Kidney epithelial cell (primary cell): ENCODE measurements at places on chromosomes 1 and 21. TPM values are rescaled to one million over a fixed set of nuclear protein-coding genes. Genes with fewer than 3 reads are reported as not detected.

SLAMF7 gene
- total RNA-seq, result 0.08 and 0.21 TPM in 2 replicates

DNA sequence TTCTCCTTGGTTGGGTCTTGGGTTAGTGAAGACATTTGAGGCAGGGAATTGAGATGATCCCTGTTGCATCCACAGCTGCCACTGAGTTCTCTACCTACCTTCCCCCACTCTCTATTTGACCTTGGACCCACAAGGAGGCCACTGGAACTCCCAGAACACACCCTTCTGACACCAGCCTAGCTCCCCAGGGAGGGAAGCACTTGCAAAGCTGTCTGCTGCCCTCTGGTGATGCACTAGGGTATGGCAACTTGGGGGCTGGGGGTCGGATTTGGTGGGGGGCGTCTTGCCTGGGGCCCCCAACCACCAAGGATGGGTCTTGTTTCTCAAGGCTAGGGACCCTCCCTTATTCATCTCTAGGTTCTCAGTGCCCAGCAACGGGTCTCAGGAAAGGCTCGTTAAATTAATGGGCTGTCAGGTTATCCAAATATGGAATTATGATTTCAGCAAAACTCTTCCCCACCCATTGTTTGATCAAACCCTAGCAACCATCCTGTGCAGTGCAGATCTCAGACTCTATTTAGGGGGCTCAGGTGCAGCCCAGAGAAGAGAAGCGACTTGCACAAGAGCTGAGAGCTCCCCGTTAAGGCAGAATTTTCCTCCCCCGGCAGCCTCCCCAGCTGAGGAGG, 177.8 kb upstream of the KLHDC7A start:
- no peak for DNase-seq

IRF2BP2 gene
- 85.5 and 88.5 TPM in 2 replicates for total RNA-seq

DNA sequence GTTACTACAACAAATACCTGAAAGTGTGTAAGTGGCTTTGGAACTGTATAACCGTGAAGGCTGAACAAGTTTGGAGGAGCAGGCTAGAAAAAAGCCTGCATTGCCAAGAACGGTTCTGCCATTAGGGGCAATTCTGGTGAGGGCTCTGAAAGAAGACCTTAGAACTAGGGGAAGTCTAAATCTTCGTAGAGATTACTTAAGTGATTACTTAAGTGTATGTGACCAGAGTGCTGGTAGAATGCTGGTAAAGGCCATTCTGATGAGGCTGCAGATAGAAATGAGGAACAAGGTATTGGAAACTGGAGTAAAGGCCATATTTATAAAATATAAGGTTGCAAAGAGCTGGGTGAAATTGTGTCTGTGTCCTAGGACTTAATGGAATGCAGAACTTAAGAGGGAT, 158.0 kb downstream of the CLIC6 start:
- DNase-seq, result no peak

TRIM63 gene
- 0.14 TPM in 1 of 2 replicates, not detected in the other for total RNA-seq

- no peak for DNase-seq
Observed at GRCh38 chr1:180785291-180785690, 127.4 kb upstream of the KIAA1614 start.

DNA sequence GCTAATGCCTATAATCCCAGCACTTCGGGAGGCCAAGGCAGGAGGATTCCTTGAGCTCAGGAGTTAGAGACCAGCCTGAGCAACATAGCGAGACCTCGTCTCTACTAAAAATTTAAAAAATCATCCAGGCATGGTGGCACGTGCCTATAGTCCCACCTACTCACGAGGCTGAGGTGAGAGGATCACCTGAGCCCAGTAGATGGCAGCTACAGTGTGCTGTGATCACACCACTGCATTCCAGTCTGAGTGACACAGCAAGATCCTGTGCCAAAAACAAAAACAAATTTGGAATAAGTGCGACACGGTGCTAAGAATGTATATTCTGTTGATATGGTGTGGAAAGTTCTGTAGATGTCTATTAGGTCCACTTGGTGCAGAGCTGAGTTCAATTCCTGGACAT, 15.1 kb downstream of the USP33 start:
- no peak for DNase-seq

ADGRB2 gene
- 1.5 and 2.6 TPM in 2 replicates for total RNA-seq

DNA sequence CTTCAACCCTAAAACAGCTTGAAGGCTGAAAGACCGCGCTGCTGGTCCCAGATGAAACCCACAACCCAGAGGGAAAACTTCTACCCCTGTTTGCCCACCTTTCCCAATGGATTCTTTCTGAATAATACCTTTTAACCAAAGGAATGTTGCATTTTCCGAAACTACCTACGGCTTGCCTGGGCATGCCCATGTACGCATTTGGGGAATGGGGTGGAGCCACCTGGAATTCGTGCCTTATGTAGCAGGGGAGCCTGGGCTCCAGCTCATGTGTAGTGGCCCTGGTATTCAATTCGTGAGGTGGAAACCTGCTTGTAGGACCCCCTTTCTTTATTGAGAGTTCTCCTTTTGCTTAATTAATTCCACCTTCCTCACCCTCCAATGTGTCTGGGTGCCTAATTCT, 256.6 kb upstream of the RGS18 start:
- no peak for DNase-seq

- no peak for DNase-seq
Observed at GRCh38 chr1:170863621-170864020, 71.7 kb upstream of the MROH9 start.

DNA sequence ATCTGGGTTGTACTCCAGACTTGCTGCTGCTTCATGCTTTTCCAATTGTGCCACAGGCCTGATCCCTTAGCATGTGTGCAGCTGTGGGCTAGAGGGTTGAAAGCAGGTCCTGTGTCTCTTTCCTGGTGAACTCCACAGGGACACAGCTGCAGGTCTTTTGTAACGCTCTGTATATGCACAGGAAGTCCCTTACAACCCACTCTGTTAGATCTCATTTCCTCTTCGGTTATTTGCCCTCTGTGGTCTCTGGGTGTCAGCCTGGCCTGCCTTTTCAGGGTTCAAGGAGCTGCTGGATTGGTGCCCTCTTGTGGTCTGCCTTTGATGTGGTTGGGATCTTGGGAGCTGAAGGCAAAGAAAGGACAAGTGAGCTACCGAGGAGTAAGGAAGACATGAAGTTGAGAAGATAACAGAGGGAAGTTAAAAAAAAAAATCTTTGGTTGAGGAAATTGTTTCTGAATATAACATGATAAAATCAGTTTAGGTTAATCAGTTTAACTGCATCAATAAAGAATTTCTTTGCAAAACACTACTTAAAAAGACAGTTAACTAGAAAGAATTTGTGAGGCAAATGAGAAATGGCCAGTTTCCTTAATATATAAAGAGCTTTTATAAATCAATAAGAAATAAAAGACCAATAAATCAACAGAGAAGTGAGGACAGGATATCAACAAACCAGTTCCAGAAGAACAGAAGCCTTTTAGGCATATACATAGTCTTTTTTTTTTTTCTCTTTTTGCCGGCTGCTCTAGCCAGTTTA, 44.1 kb downstream of the UCK2 start:
- DNase-seq, result no peak

DNA sequence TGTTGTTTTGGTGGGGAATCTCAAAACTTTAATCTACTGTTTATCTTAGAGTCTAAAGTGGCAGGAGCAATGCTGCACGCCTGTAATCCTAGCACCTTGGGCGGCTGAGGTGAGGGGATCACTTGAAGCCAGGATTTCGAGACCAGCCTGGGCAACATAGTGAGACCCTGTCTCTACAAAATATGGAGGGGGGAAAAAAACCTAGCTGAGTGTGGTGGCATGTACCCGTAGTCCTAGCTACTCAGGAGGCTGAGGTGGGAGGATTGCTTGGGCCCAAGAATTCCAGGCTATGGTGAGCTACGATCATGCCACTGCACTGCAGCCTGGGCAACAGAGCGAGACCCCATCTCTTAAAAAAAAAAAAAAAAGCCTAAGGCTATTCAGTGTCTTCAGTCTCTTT, 38.1 kb downstream of the POFUT2 start:
- no peak for DNase-seq

DNA sequence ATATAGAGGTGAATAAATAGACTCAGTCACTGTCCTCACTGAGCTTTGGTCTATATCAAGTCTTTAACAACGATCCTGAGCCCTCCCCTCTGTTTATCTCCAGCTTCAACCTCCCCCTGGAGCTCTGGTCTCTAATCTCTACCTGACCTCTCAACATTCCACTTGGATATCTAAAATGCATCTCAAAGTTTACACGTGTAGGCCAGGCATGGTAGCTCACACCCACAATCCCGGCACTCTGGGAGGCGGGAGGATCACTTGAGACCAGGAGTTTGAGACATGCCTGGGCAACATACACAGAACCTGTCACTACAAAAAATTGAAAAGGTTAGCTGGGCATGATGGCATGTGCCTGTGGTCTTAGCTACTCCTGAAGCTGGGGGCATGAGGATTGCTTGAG, 53.4 kb downstream of the GADD45A start:
- DNase-seq, result no peak

DNA sequence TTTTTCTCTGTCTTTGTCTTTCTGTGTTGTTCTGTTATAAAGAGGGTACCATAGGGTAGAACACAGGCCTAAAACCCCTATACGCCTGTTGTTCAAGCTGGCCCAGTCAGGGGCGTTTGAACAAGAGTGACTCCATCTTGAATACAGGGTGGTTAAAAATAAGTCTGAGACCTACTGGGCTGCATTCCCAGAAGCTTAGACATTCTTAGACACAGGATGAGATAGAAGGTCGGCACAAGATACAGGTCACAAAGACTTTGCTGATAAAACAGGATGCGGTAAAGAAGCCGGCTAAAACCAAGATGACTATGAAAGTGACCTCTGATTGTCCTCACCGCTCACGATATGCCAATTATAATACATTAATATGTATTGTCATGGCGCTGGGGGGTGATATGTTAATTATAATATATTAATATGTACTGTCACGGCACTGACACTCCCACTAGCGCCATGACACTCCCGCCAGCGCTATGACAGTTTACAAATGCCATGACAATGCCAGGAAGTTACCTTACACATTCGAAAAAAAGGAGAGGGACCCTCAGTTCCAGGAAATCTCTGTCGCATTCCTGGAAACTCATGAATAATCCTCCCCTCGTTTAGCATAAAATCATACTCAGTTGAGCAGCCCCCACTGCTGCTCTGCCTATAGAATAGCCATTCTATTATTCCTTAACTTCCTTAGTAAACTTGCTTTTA, 58.5 kb upstream of the KLHDC7A start:
- no peak for DNase-seq

PGLYRP4 gene
- 0.07 and 0.71 TPM in 2 replicates for total RNA-seq

DNA sequence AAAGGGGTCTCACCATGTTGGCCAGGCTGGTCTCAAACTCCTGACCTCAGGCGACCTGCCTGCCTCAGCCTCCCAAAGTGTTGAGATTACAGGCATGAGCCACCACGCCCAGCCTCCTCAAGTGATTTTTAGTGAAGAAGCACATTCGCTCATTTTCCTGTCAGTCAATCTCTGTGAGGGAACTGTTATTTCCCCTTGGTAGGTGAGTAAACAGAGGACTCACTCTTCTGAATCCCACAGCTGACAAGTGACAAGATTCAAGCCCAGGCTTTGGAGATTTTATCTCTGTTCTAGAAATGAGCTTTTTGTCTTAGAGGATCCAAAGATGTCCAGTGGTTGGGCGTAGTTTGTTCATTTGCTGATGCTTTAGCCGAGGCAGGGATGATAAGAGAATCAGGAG, 43.9 kb upstream of the TACSTD2 start:
- no peak for DNase-seq

DNA sequence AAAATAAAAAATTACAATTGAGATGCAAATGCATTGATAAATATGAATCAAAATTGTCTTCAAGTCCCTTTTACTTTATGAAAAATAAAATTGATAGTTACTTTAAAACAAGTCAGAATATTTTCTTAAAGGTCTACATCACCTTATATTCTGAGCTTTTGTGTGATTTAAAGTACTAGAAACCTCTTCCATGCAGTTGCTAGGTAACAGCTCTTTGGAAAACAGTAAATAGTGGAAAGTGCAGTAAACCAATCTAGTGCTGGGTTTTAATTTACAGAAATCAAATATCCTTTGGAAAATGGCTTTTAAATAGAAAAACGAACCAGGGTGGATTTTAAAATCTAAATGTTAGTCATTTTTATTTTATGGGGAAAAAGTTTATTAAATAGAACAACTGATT, 227.9 kb downstream of the KCNT2 start:
- no peak for DNase-seq

- peak; percentile 96 for DNase-seq
Observed at GRCh38 chr1:100188617-100189016, 10.6 kb upstream of the LRRC39 start.

HPCAL4 gene
- 0.27 and 0.84 TPM in 2 replicates for total RNA-seq

PIK3C2B gene
- 2.5 and 2.8 TPM in 2 replicates for total RNA-seq

DMRTA2 gene
- not detected in 2 replicates for total RNA-seq

GRCh38 chr1:172449585-172450523, 6.0 kb upstream of the PIGC start:
- no peak for DNase-seq

- DNase-seq, result no peak
Observed at GRCh38 chr1:10106756-10107475, 74.2 kb downstream of the UBE4B start.

DNA sequence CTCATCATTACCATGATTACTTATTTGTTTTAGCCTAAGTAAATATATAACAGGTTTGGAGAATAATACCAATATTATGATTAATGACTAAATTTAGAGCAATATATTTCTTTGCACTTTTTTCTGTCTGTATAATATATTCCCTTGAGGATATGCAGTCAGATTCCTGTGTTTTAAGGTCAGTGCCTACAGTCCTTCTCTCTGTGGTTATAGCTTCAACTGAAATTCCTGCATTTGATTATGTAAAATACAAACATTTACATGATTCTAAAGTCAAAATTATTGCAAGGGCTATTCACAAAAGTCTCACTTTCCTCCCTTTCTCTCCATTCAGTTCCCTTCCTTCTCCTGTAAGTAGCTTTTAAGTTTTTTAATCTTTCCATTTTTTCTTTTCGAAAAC, 142.9 kb upstream of the COL6A1 start:
- DNase-seq, result no peak

METTL13 gene
- 35.1 and 37.9 TPM in 2 replicates for total RNA-seq

APOBEC4 gene
- total RNA-seq, result not detected in 2 replicates

SUSD4 gene
- 0.84 and 1.8 TPM in 2 replicates for total RNA-seq

GRCh38 chr1:211210965-211211364, 48.2 kb upstream of the RCOR3 start:
- no peak for DNase-seq

DNA sequence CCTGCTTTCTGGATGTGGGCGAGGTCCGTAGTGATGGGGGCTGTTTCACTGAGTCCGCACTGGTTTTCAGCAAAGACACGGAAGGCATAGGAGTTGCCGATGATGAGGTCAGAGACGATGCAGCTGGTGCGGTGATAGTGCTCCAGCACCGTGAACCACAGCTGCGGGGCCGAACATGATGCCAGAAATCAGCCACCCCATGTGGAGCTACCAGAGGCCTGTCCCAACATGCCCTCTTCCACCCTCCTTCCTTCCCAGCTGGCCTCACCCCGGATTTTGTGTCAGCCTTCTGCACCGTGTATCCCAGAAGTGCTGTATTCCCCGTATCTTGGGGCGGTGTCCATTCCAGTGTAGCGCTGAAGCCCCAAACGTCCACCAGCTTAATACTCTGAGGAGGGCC, 10.0 kb downstream of the MYBPHL start:
- DNase-seq, result no peak

GRCh38 chr21:39094847-39095579, 88.2 kb downstream of the PSMG1 start:
- DNase-seq, result no peak
